ENCODE measurements at places on chromosomes 7 and 10.

DNA sequence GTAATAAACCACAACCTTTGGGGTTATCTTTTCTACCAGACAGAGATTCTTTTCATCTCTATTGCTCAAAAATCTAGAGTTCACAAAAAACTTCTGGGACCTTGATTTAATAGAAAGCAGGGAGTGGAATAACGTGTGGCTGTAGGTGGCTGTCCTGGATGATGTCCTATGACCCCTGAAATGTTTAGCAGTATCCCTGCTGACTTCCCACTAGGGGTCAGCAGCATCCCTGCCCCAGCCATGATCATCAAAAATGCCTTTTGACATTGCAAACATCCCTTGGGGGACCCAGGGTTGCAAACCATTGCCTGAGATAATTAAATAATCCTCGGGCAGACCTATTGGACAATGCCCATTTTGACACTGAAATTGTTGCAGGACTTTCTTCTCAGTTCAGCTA lies 177.1 kb downstream of the USP6NL start:
- no peak for DNase-seq

DNA sequence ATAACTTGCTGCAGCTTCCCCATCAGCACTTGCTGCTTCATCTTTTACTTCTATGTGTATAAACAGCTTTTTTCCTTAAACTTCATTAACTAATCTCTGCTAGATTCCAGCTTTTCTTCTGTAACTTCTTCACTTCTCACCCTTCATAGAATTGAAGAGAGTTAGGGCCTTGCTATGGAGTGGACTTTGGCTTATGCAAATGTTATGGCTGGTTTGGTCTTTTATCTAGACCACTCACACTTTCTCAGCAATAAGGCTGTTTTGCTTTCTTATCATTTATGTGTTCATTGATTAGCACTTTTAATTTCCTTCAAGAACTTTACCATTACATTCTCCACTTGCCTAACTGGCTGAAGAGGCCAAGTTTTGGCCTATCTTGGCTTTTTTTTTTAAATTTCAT lies 64.2 kb upstream of the HELLS start:
- no peak for DNase-seq

GRCh38 chr7:128791121-128791971 lies at the start of gene CCDC136:
CCDC136 (plus strand) TSS chr7:128791968; CDS start chr7:128792412, 444 bp downstream.
- peak; percentile 88 for DNase-seq

- no peak for DNase-seq
Observed at GRCh38 chr7:150398108-150398964, 19.2 kb downstream of the ZNF775 start.

- DNase-seq = no peak
Observed at GRCh38 chr7:33807779-33808482, 97.4 kb upstream of the BMPER start.

- DNase-seq = no peak
Observed at GRCh38 chr10:2620827-2621521, 446.4 kb upstream of the PFKP start.
